B cell (primary cell): ENCODE measurements at places on chromosomes 3 and 15. TPM values are rescaled to one million over a fixed set of nuclear protein-coding genes. Genes with fewer than 3 reads are reported as not detected.

DNA sequence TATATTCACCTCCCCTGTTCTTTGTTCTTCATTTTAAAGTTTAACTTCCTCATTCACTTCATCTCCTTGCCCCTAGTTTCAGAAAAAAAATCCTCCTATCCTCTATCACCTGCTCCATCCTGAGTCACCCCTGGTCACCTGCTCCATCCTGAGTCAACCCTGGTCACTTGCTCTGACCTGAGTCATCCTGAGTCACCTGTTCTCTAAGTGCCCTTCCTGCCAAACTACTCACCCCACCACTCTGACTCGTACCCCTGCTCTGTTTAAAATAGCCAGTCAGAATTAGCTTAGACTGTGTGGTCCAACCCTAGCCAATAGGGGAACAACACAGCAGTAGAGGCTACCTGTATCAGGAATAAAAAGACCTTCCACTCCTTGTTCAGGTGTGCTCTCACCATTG, 716.9 kb downstream of the ZBBX start:
- DNase-seq: no peak
- H3K4me3 ChIP-seq: no peak overlapping the region
- H3K4me1 ChIP-seq: no peaks in the 10 kb centered on the region
- H3K27ac ChIP-seq: no peak overlapping the region
- no peaks in the 10 kb centered on the region for H3K27me3 ChIP-seq

DNA sequence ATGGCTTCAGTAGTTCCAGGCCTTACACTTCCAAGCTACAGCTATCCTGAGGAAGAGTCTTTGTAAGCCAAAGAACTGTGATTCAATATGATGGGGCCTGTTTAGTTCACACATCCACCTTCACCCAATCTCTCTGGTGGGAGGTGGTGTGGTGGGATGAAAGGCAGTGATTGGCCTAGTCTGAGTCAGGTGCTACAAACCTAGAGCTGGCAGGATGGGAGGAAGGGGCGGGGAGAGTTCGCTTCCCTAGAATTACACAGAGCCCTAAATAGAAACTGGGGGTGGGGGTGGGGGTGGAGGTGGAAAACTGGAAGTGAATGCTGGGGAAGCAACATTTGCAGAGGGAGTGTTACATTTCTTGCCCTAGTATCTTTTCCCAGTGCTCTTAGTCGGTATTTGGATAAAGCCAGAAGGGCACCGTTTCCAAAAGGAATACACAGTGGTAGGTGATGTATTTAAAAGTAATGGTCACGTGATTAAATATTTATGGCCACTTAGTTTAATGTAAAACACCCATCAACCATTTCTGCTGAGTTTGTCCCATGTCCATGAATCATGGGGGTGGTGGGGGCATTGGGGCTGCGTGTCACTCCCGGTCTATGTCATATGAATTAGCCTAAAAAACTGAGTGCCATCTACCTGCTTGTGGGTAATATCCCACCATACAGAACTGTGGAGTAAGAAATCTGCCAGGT, 247.6 kb upstream of the PROK2 start:
- DNase-seq: no peak
- H3K4me1 ChIP-seq: peaks cover 10% of the 10 kb centered on the region
- H3K27me3 ChIP-seq: peaks cover 10% of the 10 kb centered on the region
- H3K36me3 ChIP-seq: no peaks in the 10 kb centered on the region

GRCh38 chr3:53150247-53151085, 10.5 kb upstream of the PRKCD start:
- H3K36me3 ChIP-seq: no peaks in the 10 kb centered on the region
- no peaks in the 10 kb centered on the region for H3K27me3 ChIP-seq
- DNase-seq: no peak
- H3K4me3 ChIP-seq: no peak overlapping the region
- no peaks in the 10 kb centered on the region for H3K4me1 ChIP-seq
- no peak overlapping the region for H3K27ac ChIP-seq

GRCh38 chr3:160950542-160950941, 154.6 kb downstream of the B3GALNT1 start:
- DNase-seq: no peak
- H3K27me3 ChIP-seq: no peaks in the 10 kb centered on the region
- no peaks in the 10 kb centered on the region for H3K4me1 ChIP-seq
- H3K36me3 ChIP-seq: no peaks in the 10 kb centered on the region
- no peak overlapping the region for H3K27ac ChIP-seq
- H3K4me3 ChIP-seq: no peak overlapping the region

GRCh38 chr3:177824190-177824786, 627.0 kb upstream of the TBL1XR1 start:
- H3K4me1 ChIP-seq: peaks cover 14% of the 10 kb centered on the region
- DNase-seq: no peak
- no peak overlapping the region for H3K4me3 ChIP-seq
- no peak overlapping the region for H3K27ac ChIP-seq
- H3K36me3 ChIP-seq: no peaks in the 10 kb centered on the region

- H3K27me3 ChIP-seq: no peaks in the 10 kb centered on the region
- H3K4me3 ChIP-seq: no peak overlapping the region
- DNase-seq: no peak
- H3K4me1 ChIP-seq: no peaks in the 10 kb centered on the region
- H3K36me3 ChIP-seq: no peaks in the 10 kb centered on the region
These were observed 76.2 kb upstream of the CMTM7 start for GRCh38 chr3:32315441-32315840.

DNA sequence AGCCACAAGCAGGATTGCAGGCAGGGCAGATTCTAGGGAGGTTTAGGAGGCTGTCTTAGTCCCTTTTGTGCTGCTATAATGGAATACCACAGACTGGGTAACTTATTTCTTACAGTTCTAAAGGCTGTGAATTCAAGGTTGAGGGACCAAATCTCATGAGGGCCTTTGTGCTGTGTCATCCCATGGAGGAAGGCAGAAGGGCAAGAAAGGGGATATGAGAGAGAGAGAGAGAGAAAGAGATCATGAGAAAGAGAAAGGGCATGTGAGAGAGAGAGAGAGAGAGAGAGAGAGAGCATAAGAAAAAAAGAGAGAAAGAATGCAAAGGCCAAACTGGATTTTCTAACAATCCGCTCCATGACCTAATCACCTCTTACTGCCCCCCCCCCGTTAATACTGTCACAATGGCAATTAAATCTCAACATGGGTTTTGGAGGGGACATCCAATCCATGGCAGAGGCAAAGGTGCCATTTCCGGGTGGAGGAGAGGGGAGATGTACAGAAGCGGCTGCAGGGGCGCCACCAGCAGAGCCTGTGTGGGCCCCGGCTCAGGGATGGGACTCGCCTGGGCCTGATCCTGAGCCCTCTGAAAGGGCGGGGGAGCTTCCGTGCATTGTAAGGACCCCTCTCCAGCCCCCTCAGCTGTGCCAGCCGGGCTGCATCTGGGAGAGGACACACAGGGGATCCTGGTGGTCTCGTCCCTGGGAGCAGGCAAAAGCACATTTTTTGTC, 20.5 kb downstream of the MRPS11 start:
- H3K4me3 ChIP-seq: no peak overlapping the region
- no peaks in the 10 kb centered on the region for H3K4me1 ChIP-seq
- DNase-seq: no peak
- no peak overlapping the region for H3K27ac ChIP-seq
- H3K36me3 ChIP-seq: no peaks in the 10 kb centered on the region

DNA sequence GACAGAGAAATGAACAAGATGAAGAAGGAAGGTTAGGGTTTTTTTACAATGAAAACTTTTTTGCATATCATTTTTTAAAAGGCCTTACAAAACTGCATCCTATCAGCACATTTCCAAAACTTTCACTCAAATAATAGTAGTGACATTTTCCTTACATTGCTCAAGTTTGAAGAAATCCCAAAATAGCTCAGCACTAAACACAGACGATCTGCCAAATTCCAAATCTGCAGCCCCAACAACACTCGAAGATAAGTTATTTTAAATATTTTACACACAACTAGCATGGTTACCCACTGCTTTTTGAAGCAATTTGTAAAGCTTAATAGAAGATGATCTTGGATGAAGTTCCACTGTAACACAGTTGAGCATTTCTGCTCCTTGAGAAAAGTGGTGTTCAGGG, 535.6 kb upstream of the ALCAM start:
- DNase-seq: no peak
- H3K27me3 ChIP-seq: no peaks in the 10 kb centered on the region
- no peaks in the 10 kb centered on the region for H3K4me1 ChIP-seq
- H3K36me3 ChIP-seq: no peaks in the 10 kb centered on the region
- H3K4me3 ChIP-seq: no peak overlapping the region

The GPR171 gene
- polyA plus RNA-seq: 0.75 and 1.3 TPM in 2 replicates
